Stimulated activated CD4-positive, alpha-beta T cell treated with anti-CD3 and anti-CD28 coated beads, Interleukin-2, amount 100 ng/mL, for 24 hours (primary cell): ENCODE measurements at places on chromosomes 16 and 17.

DNA sequence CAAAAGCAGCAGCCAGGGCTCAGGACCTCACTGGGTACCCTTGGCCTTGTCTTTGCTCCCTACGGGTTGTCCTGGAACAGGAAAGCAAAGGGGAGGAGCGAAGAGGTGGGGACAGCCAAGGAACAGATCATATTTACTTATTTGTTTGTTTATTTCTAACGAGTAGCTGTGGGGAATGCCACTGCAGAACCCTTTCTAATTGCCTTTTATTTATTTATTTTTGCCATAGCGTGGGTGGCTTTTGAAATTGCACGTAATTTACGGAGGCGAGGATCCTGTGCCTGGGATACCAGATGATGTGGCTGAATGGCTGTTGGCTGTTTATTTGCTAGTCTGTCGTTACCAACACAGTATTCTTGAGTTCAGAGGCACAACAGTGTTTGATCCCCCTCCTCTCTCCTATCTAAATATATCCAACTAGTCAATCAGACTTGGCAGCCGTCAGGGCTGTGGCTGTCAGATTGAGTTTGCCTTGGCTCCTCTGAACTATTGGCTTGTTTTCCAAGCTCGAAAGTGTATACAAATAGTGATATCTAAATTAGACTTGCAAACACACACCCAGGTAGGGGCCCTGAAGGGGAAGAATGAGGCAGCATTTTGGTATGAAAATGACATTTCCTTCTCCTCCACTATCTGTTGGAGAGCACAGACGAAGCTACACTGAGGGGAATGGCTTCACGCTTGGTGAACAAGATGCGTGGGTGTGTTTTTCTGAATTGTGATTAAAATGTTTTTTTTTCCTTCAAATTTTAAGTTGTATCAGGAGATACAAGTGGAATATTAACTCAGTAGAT lies 110.4 kb downstream of the MSI2 start:
- no peak for DNase-seq

DNA sequence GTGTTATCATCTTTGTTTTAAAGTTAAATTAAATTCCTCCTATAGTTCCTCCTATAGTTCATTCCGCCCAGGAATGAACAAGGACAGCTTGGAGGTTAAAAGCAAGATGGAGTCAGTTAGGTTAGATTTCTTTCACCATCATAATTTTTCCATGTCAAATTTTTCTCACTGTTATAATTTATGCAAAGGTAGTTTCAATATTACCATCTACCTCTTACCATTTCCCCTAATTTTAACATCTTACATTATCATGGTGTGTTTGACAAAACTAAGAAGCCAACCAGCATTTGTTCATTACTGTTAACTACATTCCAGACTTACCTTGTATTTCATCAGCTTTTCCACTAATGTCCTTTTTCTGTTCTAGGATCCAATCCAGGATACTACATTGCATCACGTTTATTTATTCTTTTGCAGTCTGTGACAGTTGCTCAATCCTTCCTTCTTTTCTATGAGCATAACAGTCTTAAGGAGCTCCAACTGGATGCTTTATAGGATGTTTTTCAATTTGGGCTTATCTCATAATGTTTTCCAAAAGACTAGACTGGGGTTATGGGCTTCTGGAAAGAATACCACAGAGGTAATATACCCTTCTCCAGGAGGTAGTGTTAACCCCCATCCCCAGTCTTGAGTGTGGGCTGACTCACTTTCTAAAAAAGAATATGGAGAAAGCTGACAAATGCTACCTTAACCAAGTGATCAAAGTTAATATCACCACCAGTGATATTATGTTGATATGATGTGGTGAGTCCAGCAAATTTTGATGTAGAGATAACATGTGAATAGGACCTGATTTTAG lies 158.5 kb downstream of the PPM1E start:
- DNase-seq: no peak

DNA sequence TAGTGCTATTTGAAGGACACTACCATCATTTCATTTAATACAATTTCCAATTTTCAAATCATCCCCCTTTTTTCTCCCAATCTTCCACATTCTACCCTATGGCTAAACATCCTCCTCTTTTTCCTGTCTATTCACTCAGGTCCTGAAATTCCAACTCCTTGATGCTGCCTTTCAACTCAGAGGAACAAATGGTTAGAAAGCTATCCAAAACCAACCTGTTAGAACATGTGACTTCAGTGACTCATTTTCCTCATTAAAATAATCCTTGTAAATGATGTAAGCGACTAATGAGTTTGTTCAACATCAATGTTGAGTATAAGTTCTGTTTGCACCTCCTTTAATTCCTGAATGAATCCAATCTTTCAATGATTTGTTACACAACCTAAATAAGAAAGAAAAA lies 5.5 kb downstream of the PSMD12 start:
- DNase-seq: no peak

- no peak for DNase-seq
Observed at GRCh38 chr17:54608634-54609155, 292.0 kb upstream of the TOM1L1 start.

DNA sequence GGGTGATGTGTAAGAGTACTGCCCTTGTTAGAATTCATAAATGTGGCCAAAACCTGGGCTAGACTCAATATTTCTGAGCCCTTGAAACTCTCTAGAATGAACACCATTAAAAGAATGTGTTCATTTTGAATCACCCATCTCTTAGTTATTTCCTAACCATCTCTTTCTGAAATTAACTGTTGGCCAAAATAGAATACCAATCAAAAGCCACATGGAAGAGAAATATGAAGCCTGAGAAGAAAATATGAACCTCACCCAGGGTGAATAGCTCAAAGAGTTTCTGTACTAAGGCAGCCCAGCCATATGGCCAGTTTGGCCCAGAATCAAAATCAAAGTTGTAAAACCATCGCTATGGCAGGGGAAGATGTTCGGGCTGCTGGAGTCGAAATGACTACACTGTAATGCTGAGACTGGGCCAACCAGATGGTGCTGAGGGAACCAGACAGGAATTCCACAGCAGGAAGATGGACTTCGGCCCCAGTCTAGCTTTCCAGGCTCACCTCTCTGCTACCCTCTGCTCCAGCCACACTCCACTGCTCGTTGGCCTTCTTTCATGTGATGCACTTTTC lies 154.3 kb upstream of the ZFHX3 start:
- no peak for DNase-seq

DNA sequence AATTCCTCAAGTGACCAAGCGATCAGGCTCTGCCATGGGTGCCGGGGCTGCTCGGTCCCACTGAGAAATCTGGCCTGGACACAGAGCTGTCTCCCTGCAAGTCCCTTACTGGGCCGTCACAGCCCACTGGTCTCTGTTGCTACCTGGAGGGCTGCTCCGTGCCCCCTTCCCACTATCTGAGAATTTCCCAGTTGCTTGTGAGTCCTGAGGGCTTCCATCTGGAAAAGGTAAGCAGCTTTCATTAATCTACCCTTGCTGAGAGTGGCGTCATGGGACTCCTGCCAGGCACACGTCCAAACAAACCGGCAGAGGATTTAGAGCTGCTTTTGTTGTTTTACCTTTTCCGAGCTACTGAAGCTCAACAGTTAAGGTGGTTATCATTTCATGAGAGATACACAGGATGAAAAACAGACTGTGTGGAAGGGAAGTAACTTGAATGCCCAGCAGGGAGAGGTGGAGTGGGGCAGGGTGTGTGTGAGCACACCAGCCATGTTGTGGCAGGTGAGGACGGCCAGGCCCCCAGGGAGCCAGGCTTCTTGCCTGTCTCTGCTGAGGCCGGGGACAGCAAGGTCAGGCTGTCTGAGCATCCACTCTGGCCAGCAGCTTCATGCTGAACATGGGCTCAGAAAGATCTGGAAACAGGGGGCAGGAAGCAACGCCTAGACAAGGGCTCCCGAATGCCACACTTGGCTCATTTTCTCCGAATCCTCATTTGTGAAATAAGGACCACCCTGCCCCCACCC lies 50.6 kb downstream of the GTF3C1 start:
- DNase-seq: no peak
